ENCODE measurements at places on chromosomes 12 and 14.

DNA sequence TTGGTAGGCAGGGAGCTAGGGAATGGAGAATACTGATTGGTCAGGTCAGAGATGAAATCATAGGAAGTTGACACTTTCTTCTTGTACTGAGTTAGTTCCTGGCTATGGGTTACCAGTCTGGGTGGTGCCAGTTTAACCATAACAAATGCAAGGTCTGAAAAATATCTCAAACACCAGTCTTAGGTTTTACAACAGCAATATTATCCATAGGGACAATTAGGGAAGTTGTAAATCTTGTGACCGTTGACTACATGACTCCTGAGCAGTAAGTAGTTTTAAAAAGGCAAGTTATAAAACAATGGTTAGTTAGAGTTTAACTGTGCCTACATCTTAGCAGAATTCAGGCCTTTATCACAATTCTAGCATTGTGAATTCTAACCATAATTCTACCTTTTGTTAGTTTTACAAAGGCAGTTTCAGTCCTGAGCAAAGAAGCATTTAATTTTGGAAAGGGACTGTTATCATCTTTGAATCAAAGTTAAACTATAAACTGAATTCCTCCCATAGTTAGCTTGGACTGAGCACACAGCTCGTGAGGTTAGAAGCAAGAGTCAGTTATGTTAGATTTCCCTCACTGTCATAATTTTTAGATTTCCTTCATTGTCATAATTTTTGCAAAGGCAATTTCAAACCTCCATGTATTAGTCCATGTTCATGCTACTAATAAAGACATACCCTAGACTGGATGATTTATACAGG is 19.7 kb upstream of the MON2 start:
- DNase-seq = no peak

DNA sequence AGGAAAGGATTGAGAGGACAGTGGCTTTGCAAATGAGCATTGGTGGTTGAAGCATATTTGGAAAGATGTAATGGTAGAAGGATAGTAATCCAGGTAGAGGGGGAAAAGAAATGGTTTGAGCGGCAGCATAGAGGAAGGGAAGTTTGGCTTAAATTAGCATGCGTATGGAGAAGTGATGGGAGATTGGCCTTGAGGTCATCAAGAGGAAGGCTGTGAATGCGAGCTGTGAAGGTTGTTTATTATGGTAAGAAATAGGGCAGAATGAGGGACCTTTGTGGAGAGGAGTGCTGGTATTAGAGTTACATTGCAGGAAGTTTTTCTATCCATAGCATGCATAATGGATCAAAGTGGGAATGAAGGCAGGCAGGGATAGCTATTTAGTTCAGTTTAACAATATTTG is 162.1 kb downstream of the TMTC2 start:
- DNase-seq = no peak

DNA sequence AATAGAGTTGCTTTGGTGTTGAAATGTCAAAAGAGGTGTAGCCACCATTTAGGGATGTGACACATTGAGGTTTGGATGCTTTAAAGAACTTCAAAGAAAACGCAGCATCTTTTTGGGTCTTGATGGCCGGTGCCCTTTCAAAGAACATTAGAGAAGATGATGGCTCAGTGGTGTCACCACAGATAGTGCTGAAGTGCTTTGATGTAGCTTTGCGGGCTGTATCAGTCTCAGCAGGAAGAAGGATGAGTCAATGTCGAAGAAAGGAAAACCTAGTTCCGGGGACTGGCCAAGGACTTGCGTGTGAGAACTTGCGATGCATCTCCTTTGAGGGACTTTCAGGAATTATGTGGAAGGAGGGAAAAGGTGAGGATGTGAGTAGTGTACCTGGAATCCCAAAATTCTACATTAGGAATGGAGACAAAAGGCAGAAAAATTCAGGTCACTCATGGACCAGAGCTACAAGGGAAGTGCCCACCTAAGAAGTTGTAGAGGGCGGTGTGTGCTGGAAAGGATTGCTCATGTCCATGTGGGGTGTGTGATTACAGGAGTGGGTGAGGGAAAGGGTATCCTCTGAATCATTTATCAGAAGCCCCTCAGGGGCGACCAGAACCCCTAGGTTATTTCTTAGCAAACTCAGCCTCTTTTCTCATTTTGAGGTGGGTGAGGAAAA is 39.7 kb upstream of the GZMB start:
- no peak for DNase-seq

DNA sequence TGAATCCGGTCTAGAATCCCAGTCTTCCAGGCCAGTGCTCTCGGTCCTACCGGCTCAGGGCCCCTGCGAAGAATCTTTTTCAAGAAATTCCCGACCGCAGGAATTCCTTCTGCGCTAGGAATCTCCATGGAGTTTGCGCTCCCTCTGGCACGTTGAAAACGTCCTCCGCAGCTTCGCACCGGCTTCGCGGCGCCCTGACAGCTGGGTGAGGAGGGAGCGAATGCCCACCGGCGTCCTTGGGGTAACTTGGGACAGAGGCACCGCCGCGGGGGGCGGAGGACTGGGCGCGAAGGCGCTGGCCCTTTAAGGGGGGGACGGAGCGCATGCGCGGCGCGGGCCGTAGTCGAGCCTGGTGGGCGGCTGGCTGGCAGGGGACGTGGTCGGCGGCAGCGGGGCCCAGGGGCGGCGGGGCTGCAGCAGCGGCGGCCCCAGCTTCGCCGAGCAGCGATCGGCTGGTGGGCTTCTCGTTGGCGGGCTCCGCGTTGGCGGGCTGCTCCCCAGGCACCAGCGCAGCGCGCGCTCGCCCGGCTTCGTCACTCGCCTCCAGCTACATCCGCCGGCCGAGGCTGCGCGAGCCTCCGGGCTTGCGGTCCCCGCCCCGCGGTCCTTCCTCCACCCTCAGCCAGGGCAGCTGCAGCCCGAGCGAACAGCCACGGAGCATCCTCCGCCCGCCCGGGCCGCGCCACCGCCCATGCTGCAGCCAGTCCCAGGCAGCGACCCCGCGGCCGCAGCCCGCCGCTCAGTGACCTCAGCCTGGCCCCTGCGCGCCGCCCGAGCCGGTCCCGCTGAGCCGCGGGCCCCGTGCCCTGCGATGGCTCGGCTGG is at the start of gene VASH1:
Gene VASH1 (plus strand): TSS at position 333 of the 824 bp plus-strand sequence. CDS start 1,354 bp downstream, outside the sequence.
- DNase-seq = no peak

GRCh38 chr14:68279777-68280233 is 460.2 kb downstream of the RAD51B start:
- DNase-seq = no peak

DNA sequence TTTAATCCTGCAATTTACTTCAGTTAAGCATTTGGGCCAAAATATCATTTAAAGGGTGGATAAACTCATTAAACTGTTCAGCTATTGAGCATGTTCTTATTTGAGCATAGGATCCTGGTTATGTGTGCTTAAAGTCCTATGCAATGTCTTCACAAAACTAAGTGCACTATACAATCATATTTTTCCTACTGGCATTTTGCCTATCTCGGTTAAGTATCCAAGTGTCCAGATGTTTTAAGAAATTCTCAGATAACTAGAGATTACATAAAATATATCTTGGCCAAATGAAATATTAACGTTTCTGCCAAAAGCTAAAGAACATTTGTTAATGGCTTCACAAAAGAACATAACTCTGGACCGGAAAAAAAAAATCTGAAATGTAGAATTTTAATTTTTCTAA is 250.8 kb upstream of the LRFN5 start:
- no peak for DNase-seq

DNA sequence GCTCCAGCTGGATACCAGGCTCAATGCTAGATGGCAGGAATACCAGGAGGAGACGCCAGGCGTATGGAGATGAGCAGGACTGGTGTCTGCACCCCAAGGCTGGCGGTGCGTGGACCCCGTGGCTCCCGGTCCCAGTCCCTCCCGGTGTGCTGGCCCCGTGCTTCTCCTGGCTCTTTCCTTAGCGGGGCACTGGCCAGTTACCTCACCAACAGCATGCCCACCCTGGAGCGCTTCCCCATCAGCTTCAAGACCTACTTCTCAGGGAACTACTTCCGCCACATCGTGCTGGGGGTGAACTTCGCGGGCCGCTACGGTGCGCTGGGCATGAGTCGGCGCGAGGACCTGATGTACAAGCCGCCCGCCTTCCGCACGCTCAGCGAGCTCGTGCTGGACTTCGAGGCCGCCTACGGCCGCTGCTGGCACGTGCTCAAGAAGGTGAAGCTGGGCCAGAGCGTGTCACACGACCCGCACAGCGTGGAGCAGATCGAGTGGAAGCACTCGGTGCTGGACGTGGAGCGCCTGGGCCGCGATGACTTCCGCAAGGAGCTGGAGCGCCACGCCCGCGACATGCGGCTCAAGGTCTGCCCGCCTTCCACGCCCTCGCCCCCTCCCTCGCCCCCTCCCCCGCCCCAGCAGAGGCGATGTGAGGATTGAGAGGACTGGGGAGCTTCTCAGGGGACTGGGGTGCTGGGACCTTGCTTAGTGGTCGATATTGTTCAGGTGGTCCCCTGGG is 14.6 kb downstream of the VASH1 start:
- no peak for DNase-seq

GRCh38 chr12:48451372-48451771 is 21.0 kb upstream of the ANP32D start:
- no peak for DNase-seq

DNA sequence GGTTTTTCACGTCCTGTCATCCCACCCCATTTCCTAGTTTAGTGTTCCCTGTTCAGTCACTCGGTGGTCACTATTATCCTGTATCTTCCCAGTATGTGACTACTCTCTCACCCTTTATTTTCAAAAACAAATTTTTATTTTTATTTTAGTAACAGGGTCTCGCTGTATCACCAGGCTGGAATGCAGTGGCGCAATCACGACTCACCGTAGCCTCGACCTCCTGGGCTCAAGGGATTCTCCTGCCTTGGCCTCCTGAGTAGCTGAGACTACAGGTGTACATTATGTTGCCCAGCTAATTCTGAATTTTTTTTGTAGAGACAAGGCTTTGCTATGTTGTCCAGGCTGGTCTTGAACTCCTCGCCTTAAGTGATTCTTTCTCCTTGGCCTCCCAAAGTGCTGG is 20.1 kb upstream of the PRICKLE1 start:
- DNase-seq = no peak

DNA sequence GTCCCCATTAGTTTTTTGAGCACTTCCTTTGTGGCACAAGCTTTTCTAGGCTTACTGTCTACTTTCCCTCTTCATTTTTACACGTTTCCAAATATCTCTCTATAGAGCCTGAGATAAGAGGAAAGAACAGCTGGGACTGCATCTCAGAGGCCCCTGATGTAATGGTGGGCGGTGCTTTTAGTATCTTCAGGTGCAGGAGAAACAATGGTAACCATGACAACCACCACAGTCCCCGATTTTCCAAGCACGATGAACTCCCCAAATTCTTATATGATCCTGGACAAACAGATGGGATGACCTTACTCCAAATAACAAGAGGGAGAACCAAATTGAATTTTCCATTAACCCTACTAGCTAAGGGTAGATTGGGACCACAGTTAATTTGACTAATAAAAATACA is 103.3 kb downstream of the AEBP2 start:
- no peak for DNase-seq

GRCh38 chr12:52918351-52918750 is 13.5 kb upstream of the KRT8 start:
- DNase-seq = no peak

- DNase-seq = no peak
These were observed 6.0 kb upstream of the ACADS start for GRCh38 chr12:120719496-120720233.

DNA sequence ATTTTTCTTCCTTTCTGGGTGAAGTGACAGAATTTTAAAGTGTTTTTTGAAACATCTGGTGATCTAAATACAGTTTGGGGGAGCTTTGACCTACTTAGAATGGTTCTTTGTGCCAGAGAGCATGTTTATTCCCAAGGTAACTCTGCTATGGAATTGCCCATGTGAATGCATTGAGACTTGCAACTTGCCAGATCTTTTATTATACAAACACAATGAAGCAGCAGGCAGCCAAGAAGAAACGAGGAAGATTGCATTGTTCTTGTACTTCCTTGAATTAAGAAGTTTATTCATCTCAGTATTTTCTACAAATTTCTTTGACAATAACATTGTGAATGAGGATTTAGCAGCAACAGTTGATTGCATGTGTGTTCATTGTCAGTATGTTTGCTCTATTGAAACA is 55.5 kb downstream of the FGD4 start:
- DNase-seq = no peak

- no peak for DNase-seq
These were observed 68.7 kb downstream of the ARF6 start for GRCh38 chr14:49961270-49962222.

- no peak for DNase-seq
These were observed 217.6 kb downstream of the TMTC2 start for GRCh38 chr12:82904219-82904790.

DNA sequence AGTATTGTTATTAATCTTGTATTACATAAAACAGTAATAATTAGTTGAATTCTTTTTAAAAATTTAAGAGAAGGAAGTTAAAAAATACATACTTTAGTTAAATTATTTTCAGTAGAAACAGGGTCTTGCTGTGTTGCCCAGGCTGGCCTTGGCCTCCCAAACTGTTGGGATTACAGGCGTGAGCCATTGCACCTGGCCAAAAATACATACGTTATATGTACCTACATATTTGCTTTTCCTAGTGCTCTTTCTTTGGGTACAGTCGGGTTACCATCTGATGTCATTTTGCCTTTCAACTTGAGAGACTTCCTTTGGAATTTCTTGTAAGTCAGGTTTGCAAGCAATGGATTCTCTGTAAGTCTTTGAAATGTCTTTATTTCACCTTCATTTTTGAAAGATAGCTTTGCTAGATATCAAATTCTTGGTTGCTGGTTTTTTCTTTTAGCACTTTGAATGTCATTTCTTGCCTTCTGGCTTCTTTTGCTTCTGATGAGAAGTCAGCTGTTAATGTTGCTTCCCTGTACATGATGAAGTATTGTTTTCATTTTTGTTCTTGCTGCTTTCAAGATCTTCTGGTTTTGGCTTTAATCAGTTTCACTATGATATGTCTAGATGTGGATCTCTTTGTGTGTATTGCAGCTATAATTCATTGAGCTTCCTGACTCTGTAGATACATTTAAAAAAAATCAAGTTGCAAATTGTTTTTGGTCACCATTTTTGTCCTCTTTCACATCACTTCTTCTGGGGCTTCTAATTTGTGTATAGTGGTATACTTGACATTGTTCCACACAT is 84.4 kb downstream of the SPATS2 start:
- no peak for DNase-seq

DNA sequence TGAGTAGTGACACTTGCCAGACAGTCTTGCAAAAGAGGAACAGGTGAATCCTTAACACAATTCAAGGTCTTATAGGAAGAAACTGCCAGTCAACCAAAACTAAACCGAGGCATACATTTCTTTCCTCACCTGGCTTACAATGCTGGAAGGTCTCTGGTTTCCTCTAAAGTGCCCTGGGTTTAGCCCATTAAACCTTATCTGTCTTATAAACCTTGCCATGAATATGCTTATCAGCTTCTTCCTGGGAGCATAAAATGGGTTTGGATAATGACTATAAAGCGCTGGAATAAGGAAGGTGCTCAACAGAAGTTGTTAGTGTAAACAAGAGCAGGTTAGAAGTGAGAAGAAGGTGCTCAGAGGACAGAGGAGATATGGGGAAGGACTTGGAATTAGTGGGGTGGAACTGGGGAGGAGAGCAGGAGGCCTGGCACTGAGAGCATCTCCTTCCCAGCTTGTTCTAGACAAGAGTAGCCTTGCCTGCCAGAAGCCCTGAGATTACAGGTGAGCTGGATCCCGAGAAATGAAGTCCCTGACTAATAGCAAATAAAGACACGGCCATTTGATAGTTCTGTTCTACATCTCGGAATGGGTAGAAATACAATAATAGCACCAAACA is 14.1 kb upstream of the GPRC5A start:
- DNase-seq = no peak

GRCh38 chr14:101723061-101723595 is 38.4 kb upstream of the PPP2R5C start:
- no peak for DNase-seq

Data from ovary (tissue), 10 donors.